ENCODE measurements at places on chromosomes 6 and 20. TPM values are rescaled to one million over a fixed set of nuclear protein-coding genes. Genes with fewer than 3 reads are reported as not detected.

The RSPO3 gene
- not detected for polyA plus RNA-seq

The MATN4 gene
- not detected for polyA plus RNA-seq

The FYN gene
- 358 TPM for polyA plus RNA-seq

The PRICKLE4 gene
- polyA plus RNA-seq = not detected

The MAP3K5 gene
- polyA plus RNA-seq = 5.5 TPM

The EXOC2 gene
- polyA plus RNA-seq = 23.8 TPM

The DTNBP1 gene
- polyA plus RNA-seq = 109 TPM
